Stimulated activated CD4-positive, alpha-beta T cell treated with anti-CD3 and anti-CD28 coated beads, TNF-alpha, amount 100 ng/mL, for 24 hours (primary cell): ENCODE measurements at places on chromosomes 4 and X.

GRCh38 chr4:170627418-170627817 is 537.7 kb upstream of the AADAT start:
- no peak for DNase-seq

- DNase-seq = no peak
Observed at GRCh38 chrX:154059231-154059630, 38.3 kb downstream of the MECP2 start.

- peak; percentile 5 for DNase-seq
Observed at GRCh38 chrX:40570346-40571093, 10.2 kb upstream of the ATP6AP2 start.

GRCh38 chr4:6235901-6236640 is 33.6 kb upstream of the WFS1 start:
- no peak for DNase-seq

GRCh38 chr4:153115322-153116290 is 88.6 kb upstream of the TRIM2 start:
- DNase-seq = peak; percentile 64

- no peak for DNase-seq
Observed at GRCh38 chrX:55480390-55481062, 9.1 kb downstream of the USP51 start.

DNA sequence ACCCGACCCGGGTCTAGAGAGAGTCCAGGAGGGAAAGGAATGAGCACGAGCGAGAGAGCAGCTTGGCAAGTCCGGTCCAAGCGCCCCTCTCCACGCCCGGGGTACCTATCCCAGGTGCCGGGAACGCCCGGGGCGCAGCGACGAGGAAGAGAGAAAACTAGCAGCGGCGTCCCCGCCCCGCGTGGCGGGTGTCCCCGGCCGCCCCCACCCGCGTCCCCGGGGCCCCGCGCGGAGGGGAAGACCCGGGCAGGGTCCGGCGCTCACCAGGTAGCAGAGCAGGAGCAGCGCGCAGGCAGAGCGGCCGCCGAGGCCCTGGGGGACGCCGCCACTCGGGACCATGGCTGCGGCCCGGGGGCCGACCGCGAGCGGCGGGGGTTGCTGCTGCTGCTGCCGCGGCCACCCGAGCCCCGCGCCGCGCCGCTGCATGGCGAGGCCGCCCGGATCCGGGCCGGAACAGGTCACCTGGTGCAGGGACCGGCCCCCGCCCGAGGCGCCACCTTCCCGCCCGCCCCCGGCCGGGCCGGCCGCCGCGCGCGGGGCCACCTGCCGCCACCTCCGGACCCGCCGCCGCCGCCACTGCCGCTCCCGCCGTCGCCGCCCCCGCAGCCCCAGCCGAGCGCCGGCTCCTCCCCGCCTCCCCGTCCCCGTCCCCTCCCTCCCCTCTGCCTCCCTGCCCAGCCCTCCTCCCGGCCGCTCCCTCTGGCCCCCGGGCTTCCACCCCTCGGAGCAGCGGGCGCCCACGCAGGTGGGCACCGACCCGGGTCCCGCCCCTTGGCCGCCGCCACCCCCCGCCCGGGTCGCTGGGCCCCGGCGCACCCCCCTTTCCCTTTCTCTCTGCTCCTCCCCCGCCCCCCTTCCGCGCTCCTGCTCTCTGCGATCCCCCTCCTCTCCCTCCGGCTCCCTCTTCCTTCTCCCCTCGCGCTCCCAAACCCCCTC is at the start of gene SEL1L3:
TSS of gene SEL1L3 (minus strand) at position 578 of the 936 bp plus-strand sequence. CDS start at position 426, 152 bp downstream.
- DNase-seq = no peak

DNA sequence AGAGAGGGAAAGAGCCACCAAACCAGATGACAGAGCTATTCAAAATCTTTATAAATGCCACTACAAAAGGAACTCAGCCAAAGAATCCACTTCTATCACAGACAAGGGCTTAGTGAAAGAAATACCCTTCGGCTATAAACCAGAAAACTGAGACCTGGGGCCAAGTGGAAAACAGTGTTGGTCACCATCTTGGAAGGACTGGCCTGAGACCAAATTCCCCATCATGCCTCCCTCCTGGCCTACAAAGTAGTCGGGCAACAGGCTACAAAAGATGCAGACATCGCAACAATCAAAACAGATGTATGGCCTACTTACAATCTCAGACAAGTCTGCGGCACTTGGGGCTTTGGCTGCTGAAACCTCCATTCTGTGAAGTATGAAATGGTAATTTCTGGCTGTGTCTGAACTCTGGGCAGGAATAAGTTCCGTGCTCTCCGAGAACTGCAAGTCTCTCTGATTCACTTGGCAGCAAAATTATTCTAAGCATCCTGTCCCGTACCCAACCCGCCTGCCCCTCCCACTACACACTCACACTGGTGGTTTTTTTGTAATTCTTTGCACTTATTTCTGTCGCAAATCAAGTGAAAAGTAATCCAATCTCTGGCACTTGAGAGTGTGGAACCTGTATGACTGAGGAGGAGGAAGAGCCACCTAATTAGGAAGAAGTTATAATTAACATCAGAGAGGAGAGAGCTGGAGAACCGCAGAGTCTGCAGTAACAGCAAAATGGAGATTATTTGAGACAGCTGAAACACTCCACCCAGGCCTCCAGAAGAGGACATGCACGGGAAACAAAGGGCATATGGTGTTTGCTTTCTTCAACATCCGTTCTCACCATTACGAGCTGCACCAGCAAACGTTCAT is 87.8 kb downstream of the SH3KBP1 start:
- DNase-seq = no peak

DNA sequence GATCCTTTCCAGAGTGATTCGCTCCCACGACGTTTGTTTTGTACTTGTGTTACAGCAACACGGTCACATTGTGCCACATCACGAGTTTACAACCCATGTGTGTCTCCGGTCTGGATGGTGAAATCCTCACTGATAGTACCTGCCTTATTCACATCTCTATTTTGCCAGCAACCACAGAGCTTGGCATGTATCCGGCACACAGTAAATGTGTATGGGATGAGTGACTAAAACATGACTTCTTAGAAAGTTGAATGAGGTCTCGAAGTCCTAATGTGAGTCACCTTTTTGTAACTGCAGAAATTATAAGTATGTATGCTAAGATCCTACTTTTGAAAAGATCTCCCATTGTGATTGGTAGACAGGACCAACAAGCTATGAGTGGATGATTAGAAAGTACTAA is 7.5 kb downstream of the STOX2 start:
- no peak for DNase-seq

DNA sequence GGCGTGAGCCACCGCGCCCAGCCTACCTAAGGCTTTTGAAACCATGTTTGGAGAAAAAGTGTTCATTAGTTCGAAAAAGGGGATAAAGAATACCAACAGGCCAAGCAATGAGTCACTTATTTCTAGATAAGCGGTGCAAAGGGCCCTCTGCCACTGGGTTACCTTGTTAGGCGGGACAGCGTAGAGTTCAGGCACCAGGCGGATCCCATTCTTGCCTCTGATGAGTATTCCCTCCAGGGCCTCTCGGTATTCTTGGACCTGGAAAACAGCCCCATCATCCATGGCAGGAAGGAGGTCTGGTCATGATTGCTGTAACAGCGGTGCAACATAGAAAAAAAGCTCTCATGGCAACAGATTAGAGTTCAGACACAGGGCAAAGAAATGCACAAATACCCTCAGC is 48.0 kb downstream of the PHKA2 start:
- DNase-seq = no peak

GRCh38 chrX:145552643-145553042 is 265.0 kb upstream of the SLITRK2 start:
- no peak for DNase-seq

GRCh38 chrX:18578546-18578945 is 93.4 kb downstream of the RS1 start:
- no peak for DNase-seq

GRCh38 chr4:187016101-187016500 is 292.4 kb upstream of the FAT1 start:
- no peak for DNase-seq
